ENCODE measurements at places on chromosomes 11 and 22.

GRCh38 chr11:14529951-14530350 is 9.8 kb upstream of the PSMA1 start:
- DNase-seq, result no peak

DNA sequence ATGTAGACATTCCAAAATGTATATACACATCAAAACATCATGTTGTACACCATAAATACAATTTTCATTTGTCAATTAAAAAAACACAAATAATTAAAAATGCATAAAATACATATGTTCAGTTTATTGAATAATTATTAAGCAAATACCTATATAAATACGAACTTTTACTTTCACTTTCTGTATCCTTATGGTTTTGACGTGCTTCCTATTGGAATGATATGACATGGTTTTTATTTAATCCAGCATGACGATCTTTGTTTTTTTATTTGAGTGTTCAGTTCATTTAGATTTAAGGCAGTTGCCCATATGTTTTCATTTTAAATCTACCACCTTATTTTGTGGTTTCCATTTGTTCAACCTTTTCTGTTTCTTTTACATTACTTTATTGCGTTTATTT is 198.3 kb upstream of the PLET1 start:
- DNase-seq, result peak; percentile 9

- DNase-seq, result peak; percentile 80
These were observed 26.5 kb upstream of the UBASH3B start for GRCh38 chr11:122628810-122629555.

DNA sequence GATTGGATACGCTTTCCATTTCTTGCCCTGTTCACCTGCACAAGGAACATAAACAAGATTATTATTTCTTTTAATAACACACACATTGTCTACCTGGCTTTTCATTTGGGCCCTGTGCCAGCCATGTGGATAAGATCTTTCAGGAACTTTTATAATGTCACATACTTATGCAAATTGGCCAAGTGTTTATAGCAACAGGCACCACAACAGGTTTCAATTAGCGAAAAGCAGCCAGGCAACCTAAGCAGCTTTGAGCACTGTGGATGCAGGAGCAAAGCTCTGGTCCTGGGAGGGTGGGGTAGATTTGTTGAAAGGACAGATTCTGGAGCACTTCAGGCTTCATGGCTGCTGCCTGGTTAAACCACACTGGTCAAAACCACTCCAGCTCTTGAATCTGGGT is 217.4 kb downstream of the BARX2 start:
- no peak for DNase-seq

DNA sequence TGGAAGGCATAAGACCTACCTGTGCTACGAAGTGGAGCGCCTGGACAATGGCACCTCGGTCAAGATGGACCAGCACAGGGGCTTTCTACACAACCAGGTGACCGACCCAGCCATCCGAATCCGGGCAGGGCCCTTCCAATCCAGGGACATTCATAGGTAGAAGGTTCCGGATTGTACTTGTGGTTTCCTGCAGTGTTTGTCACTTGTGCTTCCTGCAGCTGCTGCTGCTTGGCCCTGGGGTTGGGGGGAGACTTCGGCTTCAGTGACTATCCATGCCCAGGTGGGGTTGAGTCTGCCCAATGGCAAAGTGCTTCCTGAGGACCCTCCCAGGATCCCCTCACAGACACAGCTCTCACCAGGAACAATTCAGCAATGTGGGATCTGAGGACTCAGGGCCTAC is 2.2 kb downstream of the APOBEC3A start:
- no peak for DNase-seq

- DNase-seq, result no peak
These were observed 73.7 kb downstream of the PDE2A start for GRCh38 chr11:72600557-72600956.

DNA sequence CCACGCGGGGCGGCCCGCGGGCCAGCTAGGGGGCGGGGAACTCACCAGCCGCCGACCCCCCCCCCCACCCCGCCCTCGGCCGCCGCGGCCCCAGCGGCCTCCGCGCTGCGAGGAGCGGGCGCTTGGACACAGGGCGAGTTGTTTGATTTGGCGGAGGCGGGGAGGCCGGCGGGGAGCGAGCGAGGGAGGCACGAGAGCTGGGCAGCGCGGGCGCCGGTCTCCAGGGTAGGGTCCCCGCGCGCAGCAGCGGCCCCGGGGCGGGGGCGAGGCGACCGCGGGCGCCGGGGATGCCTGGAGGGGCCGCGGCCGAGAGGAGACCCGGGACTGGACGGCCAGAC is 64.4 kb downstream of the NAV2 start:
- DNase-seq, result no peak

GRCh38 chr11:118933486-118933885 is 7.8 kb upstream of the BCL9L start:
- DNase-seq, result no peak

GRCh38 chr11:44725016-44725685 is 1.6 kb upstream of the TSPAN18 start:
- peak; percentile 70 for DNase-seq

- DNase-seq, result no peak
These were observed 43.8 kb downstream of the BMAL1 start for GRCh38 chr11:13321431-13321830.

DNA sequence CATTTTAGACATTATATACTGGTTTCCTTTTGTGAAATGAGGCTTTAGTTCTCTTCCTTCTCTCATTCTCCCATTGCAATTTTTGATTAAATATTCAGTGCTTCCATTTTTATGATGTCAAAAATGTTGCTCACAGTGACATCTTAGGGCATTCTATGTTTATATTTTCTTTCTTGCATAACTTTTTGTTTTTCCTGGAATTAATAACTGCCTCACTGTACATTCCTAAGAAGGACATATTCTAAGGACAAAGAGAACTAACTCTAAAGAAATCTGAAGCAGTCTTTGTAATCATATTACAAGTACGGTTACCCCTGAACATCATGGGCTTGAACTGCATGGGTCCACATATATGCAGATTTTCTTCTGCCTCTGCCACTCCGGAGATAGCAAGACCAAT is 25.8 kb upstream of the P2RY6 start:
- peak; percentile 12 for DNase-seq

DNA sequence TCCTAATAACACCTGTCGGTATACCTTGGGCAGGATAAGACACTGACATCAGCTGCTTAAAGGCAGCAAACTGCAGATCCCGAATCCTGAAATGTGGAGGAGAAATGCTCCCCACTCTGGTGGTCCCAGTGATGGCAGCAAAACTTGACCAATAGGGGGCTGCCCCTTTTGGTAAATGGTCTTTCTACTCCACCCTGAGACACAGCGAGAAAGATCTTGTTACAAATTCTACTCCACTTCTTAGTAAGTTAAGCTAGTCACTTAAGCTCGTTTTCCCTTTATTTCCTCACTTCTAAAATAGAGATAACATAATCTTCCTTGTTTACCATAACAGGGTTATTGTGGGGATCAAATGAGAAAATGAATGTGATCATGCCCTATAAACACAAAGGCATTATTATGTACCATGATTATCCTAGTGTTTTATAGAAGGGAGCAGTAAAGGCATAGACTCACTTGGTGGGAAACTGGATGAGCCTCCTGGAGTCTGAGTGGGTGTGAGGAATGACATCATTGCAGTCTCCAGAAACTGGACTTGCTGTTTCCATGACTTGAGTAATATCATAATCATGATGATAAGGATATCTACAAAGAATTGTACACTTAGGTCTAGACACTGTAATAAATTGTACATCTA is 50.9 kb downstream of the ENDOD1 start:
- no peak for DNase-seq

GRCh38 chr11:62854825-62855570 is 15.6 kb upstream of the WDR74 start:
- no peak for DNase-seq

GRCh38 chr22:48941903-48942575 is 885.6 kb downstream of the BRD1 start:
- no peak for DNase-seq

GRCh38 chr11:111718859-111719258 is 47.3 kb downstream of the PPP2R1B start:
- peak; percentile 68 for DNase-seq

GRCh38 chr11:35838071-35838470 is 105.8 kb upstream of the LDLRAD3 start:
- peak; percentile 38 for DNase-seq

DNA sequence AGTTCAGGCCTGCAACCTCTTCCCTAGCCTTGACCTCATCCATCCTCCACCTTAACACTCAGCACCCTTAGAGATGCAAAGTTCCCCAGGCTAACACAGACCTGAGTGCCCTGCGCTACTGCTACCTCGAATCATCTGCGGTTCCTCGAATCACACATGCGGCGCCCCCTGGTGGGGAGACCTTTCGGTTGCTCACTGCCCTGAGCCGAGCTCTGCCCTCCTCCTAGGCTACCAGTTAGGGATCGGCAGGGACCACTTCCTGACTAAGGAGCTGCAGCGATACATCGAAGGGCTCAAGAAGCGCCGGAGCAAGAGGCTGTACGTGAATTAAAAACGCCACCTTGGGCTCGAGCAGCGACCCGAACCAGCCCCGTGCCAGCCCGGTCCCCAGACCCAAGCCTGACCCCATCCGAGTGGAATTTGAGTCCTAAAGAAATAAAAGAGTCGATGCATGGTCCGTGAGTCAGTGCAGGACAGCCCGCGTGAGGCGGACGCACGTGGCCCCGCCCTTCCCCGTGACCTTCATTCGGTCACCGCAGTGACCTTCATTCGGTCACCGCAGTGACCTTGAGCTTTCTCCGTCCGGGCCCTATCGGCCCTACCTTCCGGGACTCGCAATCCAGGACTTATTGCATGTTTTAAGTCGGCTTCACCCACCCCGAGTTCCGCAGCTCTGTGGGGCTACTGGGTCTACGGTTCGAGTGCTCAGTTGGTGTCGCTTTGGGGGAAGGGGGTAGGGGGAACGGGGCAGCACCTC is 830 bp upstream of the ESRRA start:
- DNase-seq, result peak; percentile 88

GRCh38 chr11:82405421-82405820 is 328.2 kb downstream of the FAM181B start:
- no peak for DNase-seq

DNA sequence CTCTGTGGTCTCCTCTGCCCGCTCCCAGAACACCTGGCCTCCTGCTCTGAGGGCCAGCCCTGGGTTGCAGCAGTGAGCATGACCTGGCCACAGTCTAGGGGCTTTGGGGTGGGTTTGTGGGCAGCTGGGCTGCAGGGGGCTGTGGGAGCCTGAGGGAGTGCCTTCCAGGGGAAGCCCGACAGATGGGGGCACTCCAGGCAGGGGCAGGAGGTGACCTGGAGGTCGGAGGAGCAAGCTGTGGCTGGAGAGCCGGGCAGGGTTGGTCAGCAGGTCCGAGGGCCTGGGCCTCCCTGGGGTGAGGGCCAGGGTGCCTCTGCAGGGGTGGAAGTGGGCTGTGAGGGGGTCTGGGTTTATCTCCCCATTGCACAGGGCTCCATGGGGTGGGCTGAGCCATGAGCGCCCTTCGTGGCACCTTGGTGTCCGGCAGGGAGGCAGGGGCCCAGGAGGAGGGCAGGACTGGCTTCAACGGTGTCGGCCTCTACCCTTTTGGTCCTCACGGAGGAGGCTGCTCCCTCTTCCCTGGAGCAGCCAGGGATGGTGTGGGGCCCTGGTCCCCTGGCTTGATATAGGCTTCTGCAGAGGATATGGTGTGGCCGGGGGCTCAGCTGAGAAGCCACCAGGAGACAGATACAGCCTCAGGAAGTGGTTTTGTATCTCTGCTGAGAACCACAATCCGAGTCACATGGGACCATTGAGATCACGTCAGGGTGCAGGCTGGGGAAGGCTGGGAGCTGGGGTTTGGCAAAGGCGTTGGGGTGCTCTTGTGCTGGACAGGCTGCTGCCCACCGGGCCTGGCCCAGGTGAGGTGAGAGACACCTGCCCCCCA is 22.3 kb downstream of the KCNQ1 start:
- DNase-seq, result no peak

- no peak for DNase-seq
These were observed 779.1 kb downstream of the BRD1 start for GRCh38 chr22:49048591-49048990.

GRCh38 chr11:38721586-38722315 is 2123.7 kb upstream of the RAG2 start:
- peak; percentile 14 for DNase-seq

GRCh38 chr11:100061006-100061405 is 626.1 kb upstream of the ARHGAP42 start:
- DNase-seq, result no peak

- DNase-seq, result peak; percentile 54
These were observed 128.1 kb upstream of the TOP3B start for GRCh38 chr22:22110548-22111266.

DNA sequence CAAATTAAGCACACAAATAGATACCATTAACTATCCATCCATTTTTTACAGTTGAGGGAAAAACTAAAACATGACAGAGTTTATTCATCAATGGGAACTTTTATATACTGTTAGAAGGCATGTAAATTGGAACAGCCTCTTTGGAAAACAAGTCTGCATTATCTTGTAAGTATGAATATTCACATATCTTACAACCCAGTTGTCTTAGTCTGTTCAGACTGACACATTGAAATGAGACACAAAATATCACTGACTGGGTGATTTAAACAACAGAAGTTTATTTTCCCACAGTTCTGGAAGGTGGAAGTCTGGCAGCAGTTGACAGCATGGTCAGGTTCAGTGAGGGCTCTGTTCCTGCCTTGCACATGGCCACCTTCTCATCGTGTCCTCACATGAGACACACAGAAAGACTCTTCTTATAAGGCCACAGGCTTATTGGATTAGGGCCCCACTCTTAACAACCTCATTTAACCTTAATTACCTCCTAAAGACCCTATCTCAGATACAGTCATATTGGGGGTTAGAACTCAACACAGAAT is 5.4 kb upstream of the EIF3F start:
- no peak for DNase-seq

- DNase-seq, result no peak
These were observed 24.4 kb upstream of the OAF start for GRCh38 chr11:120186456-120186773.

DNA sequence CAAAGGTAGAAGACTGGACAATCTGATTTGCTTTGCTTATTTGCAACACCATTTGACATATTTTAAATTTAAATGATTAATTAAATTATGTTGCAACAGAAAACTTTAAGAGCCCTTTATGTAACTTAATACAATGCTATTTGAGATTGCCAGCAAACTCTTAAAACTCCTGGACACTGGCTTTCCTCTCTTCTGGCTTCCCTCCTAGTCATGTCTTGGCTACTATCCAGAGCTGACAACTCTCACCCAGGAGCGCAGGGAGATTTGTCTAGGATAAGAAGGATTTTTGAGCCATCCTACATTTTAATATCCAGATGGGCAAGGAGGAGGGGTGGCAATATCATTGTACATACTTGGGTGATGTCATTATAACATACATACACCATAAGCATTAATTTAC is 134.3 kb downstream of the ELP4 start:
- peak; percentile 63 for DNase-seq

GRCh38 chr11:48011102-48011797 is 30.9 kb downstream of the PTPRJ start:
- no peak for DNase-seq

GRCh38 chr11:105046898-105047579 is 1.9 kb upstream of the CARD16 start:
- peak; percentile 99 for DNase-seq

DNA sequence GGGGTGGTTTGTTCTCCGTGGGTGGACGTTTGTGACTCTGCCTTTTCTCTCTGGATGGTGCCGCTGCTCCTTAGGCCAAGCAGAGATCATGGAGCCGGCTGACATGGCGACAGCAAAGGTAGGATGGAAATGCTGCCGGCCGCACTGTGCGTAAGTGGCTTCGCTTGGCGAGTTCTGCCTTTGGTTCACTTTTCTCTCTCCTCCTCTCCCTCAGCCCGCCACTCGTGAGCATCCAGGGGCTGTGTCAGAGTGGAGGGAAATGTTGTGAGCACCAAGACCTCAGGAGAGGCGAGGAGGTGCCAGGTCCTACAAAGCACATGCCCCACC is 80.5 kb downstream of the GRAMD1B start:
- DNase-seq, result no peak

- DNase-seq, result no peak
These were observed 21.8 kb downstream of the SERPING1 start for GRCh38 chr11:57619331-57619730.
